ENCODE measurements at places on chromosomes 6 and 20.

DNA sequence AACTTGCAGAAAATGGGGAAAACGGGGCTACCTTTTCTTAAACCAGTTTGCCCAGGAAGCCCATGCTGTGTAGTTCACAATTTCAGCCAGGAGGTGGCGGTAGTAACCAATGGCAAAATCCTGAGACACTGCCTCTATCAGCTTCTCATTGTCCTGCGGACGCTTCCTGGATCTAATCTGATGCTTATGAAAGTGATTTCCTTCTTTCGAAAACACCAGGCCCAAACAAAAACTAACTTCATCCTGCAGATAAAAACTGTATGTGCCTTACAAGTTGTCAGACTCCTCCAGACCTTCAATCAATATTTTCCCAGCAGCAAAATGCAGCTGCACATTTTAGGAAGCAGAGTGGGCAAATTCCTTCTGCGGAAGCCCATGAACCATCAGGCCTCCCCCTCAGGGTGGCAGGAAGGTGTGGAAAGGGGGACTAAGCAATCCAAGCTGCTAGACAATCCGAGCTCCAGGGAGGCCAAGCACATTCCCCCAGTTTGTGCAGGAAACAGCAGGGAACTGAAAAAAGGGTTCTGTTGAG lies 88.5 kb downstream of the LY86 start:
- DNase-seq, result peak; percentile 91

DNA sequence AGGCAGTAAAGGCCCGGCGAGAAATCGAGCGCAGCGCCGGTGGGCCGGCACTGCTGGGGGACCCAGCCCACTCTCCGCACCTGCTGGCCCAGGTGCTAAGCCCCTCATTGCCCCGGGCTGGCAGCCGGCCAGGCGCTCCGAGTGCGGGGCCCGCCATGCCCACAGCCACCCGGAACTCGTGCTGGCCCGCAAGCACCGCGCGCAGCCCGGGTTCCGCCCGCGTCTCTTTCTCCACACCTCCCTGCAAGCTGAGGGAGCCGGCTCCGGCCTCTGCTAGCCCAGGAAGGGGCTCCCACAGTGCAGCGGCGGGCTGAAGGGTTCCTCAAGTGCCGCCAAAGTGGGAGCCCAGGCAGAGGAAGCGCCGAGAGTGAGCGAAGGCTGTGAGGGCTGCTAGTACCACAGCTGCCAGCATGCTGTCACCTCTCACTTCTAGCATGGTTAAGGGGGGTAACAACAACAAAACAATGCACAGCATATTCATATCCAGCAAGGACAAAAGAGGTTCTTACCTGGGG lies 11.3 kb upstream of the GMPR start:
- DNase-seq, result no peak

GRCh38 chr6:118705544-118706491 lies 54.4 kb upstream of the CEP85L start:
- peak; percentile 28 for DNase-seq

- DNase-seq, result no peak
These were observed 26.1 kb upstream of the DSP start for GRCh38 chr6:7515363-7515762.

- no peak for DNase-seq
These were observed 13.7 kb downstream of the SOD2 start for GRCh38 chr6:159679091-159680077.

DNA sequence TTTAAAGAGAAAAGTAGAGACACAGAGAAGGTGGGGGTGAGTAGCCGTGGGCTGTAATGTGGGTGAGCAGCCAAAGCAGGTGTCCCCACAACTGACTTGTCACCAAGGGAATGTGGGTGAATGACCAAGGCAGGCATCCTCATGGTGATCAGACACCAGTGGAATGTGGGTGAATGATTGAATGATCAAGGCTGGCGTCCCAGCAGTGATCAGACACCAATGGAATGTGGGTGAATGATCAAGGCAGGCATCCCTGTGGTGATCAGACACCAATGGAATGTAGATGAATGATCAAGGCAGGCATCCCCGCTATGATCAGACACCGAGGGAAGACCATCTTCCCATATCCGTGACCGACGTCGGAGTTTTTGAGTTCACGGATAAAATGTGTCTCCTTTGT lies 49.8 kb upstream of the OR14J1 start:
- DNase-seq, result no peak

DNA sequence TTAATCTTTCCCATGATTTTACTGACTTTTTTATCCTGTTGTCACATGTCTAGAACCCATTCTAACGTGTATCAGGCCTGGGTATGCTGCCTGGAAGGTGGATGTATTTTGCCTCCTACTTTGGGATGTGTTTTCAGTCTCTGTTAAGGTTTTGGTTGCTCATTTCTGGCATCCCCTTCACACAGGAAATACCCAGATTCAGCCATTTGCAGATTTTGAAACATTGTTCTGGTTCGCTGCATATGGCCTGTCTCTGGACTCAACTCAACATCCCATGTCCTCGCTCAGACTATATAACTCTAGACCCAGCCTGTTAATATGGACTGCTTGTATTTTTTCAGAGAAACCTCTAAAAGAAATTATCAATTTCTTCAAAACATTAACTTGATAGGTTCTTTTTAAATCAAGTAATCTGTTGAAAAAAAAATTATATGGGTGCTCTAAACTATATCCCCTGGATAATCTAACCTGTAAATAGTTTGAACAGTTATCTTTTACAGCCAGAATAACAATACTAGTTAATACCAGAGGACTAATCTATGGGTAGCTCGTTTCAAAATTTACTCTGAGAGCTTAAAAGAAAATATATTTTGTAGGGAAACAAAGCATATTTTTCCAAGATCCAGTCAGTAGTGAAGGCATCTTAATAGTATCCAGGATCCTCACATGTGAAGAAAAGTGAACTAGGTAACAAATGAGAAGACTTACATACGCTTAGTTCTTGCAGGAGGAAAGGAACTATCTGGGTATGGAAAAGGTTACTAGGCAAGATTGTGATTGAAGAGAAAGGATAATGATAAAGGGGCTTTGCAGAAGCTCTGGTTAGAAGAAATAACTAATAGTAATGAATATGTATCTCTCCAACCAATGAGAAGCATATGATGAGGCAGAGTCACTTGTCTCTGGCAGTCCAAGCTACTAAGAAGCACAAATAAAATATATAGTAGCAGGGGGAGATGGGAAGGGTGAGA lies 23.4 kb upstream of the HLA-DQB1 start:
- DNase-seq, result no peak

GRCh38 chr20:3239867-3240775 lies 1.1 kb upstream of the SLC4A11 start:
- peak; percentile 35 for DNase-seq

- DNase-seq, result no peak
These were observed 34.8 kb upstream of the NUP153 start for GRCh38 chr6:17741507-17741906.

- DNase-seq, result no peak
These were observed 122.0 kb downstream of the PLEKHG1 start for GRCh38 chr6:150721418-150722266.

DNA sequence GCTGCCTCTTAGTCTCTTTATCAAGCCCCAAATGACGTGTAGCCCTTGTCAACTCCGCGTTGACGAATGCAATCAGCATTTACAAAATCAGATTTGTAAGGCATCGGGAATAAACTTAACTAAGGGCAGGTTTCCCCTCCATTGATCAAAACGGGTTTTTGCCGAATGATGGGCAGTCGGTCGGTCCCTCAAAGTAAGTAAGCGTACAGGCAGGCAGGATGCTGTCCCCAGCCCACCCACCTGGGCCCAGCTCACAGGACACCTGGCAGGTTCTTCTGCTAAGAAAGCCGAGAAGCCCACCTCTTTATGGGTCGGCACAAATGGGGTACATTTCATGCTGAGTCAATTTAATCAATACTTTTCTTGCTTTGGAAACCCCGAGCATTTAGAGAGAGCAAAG lies 22.0 kb upstream of the MAFB start:
- no peak for DNase-seq

DNA sequence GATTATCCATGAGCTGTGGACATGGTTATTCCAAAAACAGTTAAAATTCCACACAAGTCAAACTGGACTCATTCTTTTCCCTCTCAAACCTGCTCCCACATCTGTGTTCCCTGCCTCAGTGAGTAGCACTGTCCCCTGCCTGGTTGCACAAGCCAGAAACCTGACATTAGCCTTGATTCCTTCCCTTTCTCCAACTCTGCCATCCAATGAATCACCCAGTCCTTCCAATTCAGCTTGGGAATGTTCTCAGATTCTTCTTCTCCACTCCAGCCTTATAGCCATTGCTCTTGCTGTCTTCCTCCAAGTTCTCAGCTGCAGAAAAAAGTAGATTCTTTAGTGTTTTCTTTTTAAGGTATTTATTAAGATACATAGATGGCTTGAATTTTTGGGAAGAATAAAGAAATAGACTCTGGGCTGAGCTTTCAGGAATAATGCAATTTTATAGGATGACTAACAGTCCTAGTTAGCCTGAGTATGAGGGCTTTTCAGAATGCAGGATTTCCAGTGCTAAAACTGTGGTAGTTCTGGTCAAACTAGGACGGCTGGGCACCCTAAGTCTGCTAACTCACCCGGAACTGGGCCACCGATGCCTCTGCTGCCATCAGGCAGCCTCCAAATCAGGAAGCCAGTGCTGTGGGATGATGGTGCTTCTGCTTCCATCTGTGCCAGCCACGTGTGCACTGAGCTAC lies 18.2 kb upstream of the SASH1 start:
- DNase-seq, result no peak

- no peak for DNase-seq
These were observed 24.3 kb upstream of the MCUR1 start for GRCh38 chr6:13838616-13839015.

GRCh38 chr20:62652041-62652893 lies 10.0 kb downstream of the SLCO4A1 start:
- peak; percentile 84 for DNase-seq

- DNase-seq, result no peak
These were observed 143.8 kb downstream of the UNC5CL start for GRCh38 chr6:40894962-40895799.

DNA sequence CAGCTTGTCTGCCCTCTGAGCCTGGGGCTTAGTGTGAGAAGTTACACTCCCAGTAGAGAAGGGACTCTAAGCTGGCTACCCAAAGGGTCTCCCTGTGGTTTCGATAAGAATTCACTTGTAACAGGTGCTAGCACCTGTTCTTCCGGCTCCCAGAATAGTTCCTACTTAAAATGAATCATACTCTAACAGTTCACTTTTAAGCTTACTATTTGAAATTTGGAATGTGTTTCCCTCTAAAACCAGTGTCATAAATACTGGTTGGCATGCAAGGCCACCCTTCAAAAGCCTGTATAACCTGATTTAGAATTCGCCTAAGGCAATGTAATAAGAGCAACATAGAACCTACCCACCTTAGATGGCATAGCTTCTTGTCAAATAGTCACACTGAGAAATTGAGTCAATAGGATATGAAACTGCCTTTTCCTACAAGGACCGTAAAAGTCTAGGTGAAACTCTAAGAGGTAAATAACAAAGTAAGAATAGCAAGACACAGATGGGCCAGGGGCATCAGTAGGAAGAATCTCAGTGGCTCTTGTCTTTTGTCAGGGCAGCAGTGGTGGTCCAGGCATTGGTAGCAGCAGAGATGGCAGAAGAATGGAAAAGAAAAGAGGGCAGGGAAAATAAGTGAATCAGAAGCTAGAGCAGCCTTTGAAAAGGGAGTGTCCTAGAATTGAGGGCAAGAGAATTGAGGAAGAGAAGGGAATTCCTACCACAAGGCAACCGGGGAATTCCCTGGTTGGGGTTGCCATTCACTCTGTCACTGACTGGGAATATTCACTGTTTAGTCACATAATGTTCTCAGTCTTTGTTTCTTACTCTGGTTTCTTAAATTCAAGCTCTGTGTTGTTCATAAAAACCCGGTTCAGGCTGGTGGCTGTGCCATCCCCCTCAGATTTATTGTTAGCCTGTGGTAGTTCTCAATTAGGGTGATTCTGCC lies 91.5 kb downstream of the HIVEP2 start:
- no peak for DNase-seq

GRCh38 chr6:46129291-46129628 lies 529 bp upstream of the ENPP4 start:
- no peak for DNase-seq
